Ovary (tissue), 10 donors: ENCODE measurements at places on chromosomes 5 and 9.

GRCh38 chr9:14096258-14096922, 217.6 kb downstream of the NFIB start:
- no peak for DNase-seq

DNA sequence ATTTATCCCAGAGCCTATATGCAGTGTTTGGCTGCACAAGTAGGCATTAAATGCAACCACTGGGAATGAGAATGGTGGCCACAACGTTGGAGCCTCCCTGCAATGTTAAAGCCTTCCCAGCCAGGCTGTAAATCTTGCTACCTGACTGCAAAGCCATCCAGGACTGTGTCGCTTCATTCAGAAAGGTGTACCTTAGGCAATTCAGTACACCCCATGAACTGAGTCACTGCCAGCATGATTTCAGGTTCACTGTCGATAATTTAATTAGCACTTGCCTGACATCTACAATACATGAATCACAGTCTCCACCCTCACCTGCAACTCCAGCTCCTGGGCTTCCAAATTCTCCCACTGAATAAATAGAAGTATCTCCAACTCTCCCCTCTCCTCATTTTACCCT, 108.4 kb downstream of the SLIT3 start:
- no peak for DNase-seq

- no peak for DNase-seq
Measured at GRCh38 chr9:35658968-35659220, 802 bp downstream of the CCDC107 start.

DNA sequence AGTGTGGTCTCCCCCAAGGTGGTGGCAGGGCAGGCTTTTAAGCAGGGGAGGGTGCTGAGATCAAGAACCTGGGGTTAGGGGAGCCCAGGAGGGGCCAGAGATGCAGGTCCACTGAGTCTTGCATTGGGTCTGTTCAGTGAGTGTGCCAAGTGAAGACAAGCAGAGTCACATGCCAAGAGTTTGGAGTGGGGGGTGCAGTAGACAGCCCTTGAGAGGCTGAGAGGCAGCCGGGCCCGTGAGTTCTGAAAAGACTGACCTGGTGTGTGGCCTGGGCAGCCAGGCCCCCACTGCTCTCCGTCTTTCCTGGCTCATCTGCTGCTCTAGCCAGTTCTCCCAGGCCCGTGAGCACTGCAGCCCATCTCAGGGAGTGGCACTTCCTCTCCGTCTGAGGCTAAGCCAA, 120.0 kb downstream of the DAB2IP start:
- peak; percentile 46 for DNase-seq

- no peak for DNase-seq
Measured at GRCh38 chr9:108756746-108757490, 98.9 kb downstream of the ACTL7B start.

DNA sequence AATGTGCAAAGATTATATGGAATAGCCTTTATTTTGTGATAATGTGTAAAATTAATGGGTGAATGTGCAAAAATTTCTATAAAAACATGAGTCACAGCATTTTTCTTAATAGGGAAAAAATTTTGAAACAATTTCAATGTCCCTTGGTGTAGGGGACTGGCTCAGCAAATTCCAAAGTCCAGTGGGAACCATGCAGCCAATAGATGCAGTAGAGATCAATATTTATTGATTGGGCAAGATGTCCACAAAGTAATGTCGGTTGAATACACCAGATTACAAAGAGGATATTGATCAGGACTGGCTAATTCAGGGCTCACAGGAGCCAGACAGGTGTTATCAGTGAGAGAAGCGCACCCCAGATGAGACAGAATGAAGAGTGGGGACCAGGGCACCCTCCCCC, 62.5 kb downstream of the AMBP start:
- peak; percentile 5 for DNase-seq

DNA sequence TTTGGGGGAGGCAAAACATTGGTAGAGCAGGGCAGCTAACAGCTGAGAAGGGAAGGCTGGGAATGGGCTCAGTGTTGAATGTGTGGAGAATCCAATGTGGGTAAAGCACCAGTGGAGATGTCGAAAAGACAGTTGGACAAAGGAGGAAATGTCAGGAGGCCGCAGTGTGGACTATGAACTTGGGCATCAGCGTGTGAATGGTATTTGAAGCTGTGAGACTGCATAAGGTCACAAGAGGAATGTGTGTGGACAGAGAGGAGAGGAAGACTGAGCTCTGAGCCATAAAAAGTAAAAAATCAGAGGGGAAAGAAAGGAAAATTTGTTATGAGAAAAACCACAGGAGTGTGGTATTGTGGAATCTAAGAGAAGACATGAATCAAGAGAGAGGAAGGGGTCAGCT, 99.4 kb upstream of the ADAMTS16 start:
- no peak for DNase-seq

- no peak for DNase-seq
Measured at GRCh38 chr5:30413540-30413939, 779.9 kb upstream of the CDH6 start.

DNA sequence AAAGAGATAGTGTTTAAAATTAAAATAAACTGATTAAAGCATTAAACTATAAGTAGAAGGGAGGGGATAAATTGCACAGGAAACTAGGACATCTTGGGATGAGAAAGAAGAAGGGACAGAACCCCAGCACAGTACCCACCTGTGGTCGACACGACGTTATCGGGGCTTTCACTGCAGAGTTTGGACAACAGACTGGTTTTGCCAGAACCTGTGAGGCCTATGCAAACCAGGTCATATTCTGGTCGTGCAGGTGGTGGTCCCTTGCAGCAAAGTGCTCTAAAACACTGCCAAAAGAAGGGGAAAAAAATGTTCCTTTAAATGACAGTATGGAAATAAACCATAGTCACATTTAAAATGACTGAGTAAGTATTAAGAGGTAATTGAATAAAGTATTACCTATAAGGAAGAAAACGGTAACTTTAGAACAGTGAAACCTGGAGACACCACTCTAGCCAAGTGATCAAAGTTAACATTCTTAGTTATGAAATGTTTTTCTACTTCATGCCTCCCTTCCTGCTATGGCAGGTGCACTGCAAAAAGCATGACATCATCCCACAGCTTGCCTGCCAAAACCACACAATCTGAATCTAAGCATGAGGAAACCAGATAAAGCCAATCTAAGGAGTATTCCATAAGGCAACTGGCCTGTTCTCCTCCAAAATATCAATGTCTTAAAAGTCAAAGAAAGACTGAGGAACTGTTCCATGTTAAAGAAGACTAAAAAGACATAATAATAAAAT, 138.6 kb downstream of the ARL15 start:
- no peak for DNase-seq

DNA sequence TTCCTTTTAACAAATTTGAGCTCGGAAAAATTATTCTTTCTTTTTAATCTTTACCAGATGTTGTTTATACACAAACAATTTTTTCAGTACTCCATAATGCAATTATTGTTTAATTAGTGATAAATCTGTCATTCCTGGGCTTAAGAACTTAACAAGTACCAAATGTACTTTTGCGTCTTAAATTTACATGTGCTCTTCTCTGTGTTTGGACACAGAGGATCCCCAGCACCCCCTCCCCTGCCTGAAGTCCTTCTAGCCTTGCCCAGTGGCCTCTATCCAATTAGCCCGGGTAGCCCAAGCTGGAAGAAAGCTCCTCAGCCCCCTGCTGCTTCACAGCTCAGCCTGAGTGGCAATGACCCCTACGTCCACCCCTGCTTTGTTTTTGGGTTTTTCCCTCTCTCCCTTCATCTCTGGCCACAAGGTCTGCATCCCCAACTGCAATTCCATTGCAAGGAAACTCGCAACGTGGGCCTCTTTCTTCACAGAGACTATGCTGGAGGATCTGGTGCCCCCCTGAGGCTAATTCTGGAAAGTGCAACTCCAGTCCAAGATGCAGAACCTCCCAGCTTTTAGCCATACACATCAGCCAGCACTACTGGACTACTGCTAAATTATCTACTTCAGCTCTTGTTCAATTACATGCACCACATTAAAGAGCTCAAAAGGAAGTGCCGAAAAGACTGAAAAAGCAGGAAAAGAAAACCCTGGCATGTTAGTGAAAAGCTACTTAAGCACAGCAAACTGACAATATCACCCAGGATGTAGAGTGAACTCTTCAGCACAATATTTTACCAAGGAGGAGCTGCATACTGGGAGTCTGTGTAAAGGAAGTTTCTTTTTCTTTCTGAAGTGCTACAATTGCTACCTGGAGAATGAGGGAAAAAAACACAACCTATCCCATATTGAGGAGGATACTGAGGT, 186.2 kb downstream of the FANCC start:
- DNase-seq: peak; percentile 81

GRCh38 chr9:127567035-127567729, 44.9 kb upstream of the STXBP1 start:
- peak; percentile 53 for DNase-seq

- no peak for DNase-seq
Measured at GRCh38 chr5:143057580-143057999, 287.4 kb downstream of the ARHGAP26 start.

DNA sequence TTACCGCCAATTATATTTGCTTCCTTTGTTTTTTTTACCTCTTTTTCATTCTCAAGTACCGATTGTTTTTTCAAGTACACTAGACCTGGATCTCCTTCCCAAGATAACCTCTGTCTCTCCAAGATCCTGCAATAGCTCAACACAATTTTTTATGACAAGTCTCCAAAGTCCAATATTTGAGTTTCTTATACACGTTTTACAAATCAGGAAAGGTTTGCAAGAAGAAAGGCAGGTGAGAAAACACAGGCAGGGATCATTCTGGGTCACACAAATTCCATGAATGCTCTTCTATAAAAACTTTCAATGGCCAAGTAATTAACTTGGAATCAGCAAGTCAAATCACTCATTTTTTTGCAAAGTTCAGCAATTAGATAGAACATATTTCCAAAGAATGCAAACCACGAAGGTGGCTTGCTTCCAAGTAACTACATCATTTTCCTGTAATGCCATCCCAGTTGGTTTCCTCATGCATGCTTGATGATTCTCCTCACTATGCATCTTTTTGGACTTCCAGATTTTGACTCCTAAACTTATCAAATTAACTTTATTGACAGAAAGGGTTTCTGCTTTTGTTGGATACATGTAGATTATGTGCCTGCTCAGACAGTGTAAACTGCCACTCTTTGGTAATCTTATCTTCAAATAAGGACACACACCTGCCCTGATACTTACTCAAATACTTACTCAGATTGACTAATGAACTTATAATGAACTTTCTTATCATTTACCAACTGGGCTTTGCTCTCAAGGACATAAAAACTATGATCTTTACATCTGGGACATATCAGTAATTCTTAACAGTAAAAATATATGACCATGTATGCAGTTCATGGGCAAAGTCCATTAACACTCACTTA, 24.7 kb upstream of the IFNE start:
- no peak for DNase-seq

- DNase-seq: no peak
Measured at GRCh38 chr9:134030821-134031470, 5.7 kb downstream of the BRD3OS start.

GRCh38 chr5:37249815-37250164, 614 bp upstream of the CPLANE1 start:
- DNase-seq: no peak

DNA sequence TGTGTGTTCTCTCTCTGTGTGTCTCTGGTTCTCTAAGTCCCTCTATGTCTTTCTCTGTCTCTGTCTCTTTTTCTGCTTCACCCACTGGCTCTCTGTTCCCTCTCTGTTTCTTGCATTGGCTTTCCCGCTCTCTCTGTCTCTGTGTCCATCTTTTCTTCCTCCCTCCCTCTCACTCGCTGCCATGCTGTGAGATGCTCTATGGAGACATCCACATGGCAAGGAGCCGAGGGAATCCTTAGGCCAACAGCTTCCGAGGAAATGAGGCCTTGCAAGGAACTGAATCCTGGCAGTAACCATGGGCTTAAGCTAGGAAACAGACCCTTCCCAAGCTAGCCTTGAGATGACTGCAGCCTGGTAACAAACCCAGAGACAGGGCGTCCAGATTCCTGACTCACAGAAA, 117.3 kb downstream of the BRINP1 start:
- DNase-seq: no peak

GRCh38 chr9:38732885-38733284, 13.0 kb upstream of the FAM240B start:
- no peak for DNase-seq
